ENCODE measurements at places on chromosomes 2 and 18.
A peak's percentile ranks its signal among the peaks of the same experiment; 100 is the strongest.

- no peak for DNase-seq
These were observed 26.8 kb upstream of the SPATA3 start for GRCh38 chr2:230968921-230969658.

DNA sequence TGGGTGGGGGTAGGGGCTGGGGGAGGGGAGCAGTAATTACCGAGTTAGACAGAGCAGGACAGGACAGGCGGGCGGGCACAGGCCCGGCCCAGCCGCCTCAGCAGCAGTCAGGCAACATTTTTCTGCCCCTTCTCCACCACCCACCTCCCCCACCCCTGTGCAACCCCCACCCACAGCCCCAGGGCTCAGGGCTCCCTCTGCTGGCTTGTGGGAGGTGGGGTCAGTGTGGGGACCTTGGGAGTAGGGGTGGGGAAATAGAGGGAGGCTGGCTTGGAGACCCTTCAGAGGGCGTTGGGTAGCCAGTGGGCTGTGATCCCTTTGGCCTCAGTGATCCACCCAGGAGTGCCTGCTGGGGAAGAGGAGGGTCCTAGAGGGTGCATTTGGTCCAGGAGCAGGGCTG, 6.4 kb downstream of the WNT6 start:
- no peak for DNase-seq

GRCh38 chr18:31303771-31304170, 14.2 kb upstream of the DSG1 start:
- no peak for DNase-seq

- no peak for DNase-seq
These were observed 202.4 kb downstream of the ETAA1 start for GRCh38 chr2:67599561-67599960.

DNA sequence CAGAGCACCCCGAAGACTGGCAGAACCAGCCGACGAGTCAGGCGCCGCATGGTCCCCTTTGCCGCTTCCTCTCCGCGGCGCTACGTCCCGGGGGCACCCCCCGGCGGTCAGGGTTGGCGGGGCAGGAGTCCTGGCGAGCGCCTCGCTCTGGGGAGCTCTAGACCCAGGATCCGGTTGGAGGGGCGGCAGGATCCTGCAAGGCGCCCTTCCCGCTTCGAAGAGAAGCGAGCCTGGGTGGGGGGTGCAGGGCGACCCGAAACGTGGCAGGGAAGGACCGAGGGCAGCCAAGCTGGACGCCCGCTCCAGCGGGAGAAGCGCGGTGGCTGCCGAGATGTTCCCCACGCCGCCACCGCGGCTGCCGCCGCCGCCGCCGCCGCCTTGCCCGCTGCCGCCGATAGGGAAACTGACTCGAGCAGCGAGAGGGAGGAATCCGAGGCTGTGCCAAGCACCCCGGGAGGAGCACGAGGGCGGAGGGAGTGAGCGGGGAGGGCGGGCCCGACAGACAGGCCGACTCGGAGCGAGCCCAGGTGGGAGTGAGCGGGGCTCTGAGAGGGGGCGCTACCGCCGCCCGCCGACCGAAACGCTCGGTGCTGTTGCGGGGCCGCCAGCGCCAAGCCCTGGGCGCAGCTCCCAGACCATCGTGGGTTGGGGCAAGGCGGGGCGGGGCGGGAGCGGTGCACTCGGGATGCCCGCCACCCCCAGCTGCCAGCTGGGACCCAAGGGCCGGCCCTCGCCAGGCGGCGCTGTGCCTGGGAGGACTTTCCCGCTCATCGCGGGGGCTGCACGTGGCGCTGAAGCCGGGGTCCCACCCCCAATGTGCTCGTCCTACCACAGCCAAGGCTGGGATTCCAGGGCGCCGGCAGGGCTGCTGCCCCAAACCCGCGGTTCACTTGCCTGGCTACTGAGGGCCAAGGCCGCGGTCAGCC, at the start of gene GALNT14:
GALNT14 (minus strand) TSS at position 404 of the 926 bp plus-strand sequence; CDS start at position 50, 354 bp downstream.
- DNase-seq = no peak

- no peak for DNase-seq
These were observed 156.0 kb upstream of the L3MBTL4 start for GRCh38 chr18:6570581-6571238.

DNA sequence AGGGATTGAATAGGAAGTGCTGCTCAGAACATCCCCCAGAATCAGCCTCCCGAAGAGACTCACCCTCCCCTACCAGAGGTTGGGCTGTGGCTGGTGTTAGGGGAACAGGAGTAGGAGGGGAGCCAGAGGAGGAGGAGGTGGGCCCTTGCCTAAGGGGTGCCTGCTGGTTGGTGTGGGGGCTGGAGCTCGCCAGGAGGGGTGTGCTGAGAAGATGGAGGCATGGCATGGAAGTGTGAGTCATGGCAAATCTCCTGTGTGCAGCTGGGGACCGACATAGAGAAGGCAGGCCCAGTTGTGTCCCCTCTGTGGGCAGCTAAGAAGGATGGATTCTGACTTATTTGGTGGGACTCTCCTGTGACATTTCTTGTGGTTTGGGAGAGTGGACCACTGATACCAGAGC, 73.7 kb downstream of the DGKD start:
- DNase-seq = no peak

DNA sequence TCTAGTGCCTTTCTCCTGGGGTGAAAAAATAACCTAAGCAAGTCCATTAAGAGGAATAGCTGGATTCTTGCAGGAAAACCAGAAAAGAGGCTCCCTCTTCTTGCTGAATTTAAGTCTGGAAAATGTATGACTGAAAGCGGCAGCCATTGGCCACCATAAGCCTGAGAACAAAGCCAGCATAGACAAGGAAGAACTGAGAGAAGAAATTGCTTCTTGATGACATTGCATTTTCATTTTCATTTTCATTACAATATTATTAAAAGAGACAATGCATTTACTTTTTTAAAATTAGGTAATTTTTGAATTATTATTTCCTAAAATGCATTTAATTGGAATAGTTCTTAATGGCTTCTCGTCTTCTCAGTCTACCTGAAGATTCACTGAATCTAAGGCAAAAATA, 1157.5 kb upstream of the ZEB2 start:
- no peak for DNase-seq

- DNase-seq = no peak
These were observed 714 bp downstream of the RPIA start for GRCh38 chr2:88692187-88692586.

DNA sequence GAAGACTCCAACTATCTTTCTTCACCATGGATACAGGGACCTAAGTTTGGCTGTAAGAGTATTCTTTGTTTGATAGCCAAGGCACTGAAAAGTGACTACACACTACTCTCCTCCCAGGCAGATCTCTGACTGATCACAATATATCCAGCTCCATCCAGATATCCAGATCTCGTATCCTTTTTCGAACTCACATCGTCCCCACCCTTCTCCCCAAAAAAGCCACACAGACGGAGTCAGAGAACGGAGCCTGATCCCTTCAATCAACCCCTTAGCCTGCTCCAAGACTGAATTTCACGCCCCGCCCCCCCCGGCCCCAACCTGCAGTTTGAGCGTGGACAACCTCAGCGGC, 533 bp downstream of the DHX57 start:
- DNase-seq = no peak

GRCh38 chr2:196537311-196537710, 102.2 kb upstream of the CCDC150 start:
- no peak for DNase-seq

GRCh38 chr2:26316041-26316440, 29.9 kb upstream of the SELENOI start:
- peak; percentile 35 for DNase-seq

GRCh38 chr18:4270016-4270415, 185.1 kb downstream of the DLGAP1 start:
- no peak for DNase-seq

Data from hematopoietic multipotent progenitor cell treated with erythropoietin and hydrocortisone succinate and interleukin-3 and kit ligand, for 17 days (in vitro differentiated cells).